ENCODE measurements at places on chromosomes 12 and 14. TPM values are rescaled to one million over a fixed set of nuclear protein-coding genes. Genes with fewer than 3 reads are reported as not detected.

The TSPAN19 gene
- not detected for total RNA-seq

The FZD10 gene
- total RNA-seq: not detected

The HOXC13 gene
- total RNA-seq: not detected

The E2F7 gene
- total RNA-seq: 3.9 TPM

The TMEM116 gene
- 9.2 TPM for total RNA-seq

The IRAK3 gene
- total RNA-seq: 8.1 TPM

The DIO2 gene
- total RNA-seq: 14.1 TPM

The ACADS gene
- 10.6 TPM for total RNA-seq

All from smooth muscle cell of bladder (primary cell).